Gastrocnemius medialis (tissue), 4 donors: ENCODE measurements at places on chromosomes 11 and 22. TPM values are rescaled to one million over a fixed set of nuclear protein-coding genes. Genes with fewer than 3 reads are reported as not detected.

Gene SLC22A9
- total RNA-seq, result not detected

Gene TMEM86A
- total RNA-seq, result 2.4 TPM

Gene SCGB1A1
- not detected for total RNA-seq

Gene TMPRSS13
- total RNA-seq, result not detected

GRCh38 chr11:130400781-130401483 lies 27.5 kb downstream of the ADAMTS8 start:
- no peak for DNase-seq
- no peaks in the 10 kb centered on the region for H3K36me3 ChIP-seq
- no peak overlapping the region for H3K4me3 ChIP-seq
- H3K27ac ChIP-seq, result no peak overlapping the region
- H3K27me3 ChIP-seq, result no peaks in the 10 kb centered on the region
- peaks cover 31% of the 10 kb centered on the region for H3K4me1 ChIP-seq

- peaks cover 4% of the 10 kb centered on the region for H3K27me3 ChIP-seq
- peak overlapping the region; percentile 18 for H3K4me3 ChIP-seq
- H3K36me3 ChIP-seq, result no peaks in the 10 kb centered on the region
- DNase-seq, result no peak
Observed at GRCh38 chr22:49929211-49929979, 11.0 kb downstream of the CRELD2 start.

DNA sequence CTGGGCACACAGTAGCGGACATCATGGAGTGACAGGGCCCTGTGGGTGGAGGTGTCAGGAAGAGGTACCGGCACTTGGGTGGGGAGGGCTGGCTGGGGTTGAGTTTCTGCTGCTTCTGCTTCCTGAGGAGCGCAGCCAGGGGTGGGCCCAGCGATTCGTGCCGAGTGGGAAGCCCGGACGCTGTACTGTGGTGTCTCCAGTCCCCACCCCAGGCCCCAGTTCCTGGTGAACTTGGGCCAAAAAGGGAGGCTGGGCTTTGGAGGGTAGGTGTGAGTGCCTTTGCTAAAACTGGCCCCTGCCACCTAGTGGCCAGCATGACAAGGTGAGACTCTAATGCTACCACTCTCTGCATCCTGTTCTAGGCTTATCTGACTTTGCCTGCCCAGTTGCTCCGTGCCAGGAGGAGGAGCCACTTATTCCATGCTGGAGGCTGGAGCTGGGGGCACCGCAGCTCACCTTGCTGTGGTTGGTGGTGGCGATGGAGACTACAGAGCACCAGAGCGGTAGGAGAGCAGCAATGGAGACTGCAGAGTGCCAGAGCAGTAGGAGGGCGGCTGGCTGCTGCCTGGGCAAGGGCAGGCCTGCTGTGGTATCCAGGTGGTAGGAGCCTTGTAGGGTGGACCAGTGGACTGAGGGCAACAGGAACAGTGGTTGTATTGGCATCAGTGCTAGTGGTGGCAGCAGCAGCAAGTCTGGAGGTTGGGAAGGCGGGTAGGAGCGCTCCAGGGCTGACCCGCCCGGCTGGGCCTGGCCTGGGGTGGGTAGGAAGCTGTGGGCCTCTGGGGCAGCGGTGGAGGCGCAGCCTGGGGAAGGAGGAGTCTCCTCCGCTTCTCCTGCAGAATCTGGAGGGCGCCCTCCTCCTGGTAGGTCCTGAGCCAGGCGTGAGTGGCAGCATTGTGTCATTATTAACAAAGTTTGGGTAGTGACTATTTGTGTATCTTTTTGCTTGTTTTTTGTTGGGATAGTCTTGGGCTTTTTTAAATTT lies 2.2 kb upstream of the RFPL2 start:
- DNase-seq, result no peak
- H3K27me3 ChIP-seq, result peaks cover 32% of the 10 kb centered on the region
- no peak overlapping the region for H3K4me3 ChIP-seq

DNA sequence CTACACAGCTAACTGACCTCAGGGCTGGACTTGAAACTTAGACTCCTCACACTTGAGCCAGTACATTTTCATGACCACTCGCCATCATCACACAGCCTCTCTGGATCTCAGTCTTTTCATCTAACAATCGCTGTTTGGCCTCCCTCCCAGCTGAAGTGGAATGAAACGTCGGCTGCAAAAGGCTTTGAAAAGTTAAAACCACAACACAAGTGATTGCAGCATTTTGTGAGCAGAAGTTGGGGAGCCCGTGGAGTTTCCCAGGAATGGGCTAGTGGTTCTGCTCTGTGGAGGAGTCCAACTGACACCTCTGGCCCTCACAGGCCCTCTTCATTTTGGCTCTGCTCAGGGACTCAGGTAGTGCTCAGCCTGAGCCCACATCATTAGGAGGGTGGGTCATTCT lies 35.9 kb upstream of the TRIM29 start:
- DNase-seq, result no peak
- no peaks in the 10 kb centered on the region for H3K36me3 ChIP-seq
- H3K27me3 ChIP-seq, result peaks cover 17% of the 10 kb centered on the region

DNA sequence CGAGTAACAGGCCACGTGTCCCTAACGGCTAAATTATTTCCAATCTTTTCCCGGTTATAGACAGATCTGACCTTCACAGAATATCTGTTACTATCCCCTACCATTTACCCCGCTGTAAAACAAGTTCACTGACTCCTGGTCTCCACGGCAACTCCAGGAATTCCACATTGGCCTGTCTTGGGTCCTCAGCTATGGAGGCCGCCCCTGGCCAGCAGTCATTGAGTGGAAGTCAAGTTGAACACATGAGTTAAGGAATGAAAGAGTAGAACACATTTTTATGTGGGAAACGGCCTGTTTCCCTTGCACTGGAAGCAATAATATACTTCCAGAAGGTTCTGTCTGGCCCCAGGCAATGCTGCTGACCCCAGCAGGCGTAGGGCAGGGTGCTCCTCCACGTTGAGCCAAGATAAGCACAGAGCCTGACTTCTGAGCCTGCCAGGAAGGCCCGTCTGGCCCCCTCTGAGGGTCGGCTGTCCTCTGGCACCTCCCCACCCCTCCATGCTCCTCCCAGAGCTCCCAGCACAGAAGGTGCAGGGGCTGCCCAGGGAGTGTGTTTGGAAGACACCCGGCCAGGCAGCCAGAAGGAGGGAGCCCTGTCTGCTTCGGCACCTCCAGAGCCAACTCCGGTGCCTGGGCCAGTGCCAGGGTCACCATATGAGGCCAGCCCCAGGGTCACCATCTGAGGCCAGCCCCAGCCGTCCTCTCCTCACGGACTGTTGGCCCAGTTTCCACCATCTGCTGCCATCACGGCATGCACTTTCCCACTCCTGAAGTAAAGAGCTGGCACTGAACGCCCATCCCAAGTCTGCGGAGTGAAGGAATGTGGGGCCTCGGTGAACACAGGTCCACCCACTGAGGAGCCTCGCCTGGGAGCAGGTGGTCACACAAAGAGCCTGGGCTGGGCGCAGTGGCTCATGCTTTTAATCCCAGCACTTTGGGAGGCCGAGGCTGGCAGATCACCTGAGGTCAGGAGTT lies 813.2 kb downstream of the BRD1 start:
- H3K4me3 ChIP-seq, result no peak overlapping the region
- H3K4me1 ChIP-seq, result no peaks in the 10 kb centered on the region
- no peaks in the 10 kb centered on the region for H3K36me3 ChIP-seq
- no peaks in the 10 kb centered on the region for H3K27me3 ChIP-seq
- no peak overlapping the region for H3K27ac ChIP-seq

- no peaks in the 10 kb centered on the region for H3K27me3 ChIP-seq
Observed at GRCh38 chr11:60469723-60470122, 14.1 kb downstream of the MS4A1 start.

GRCh38 chr11:60765355-60765754 lies 8.7 kb downstream of the MS4A15 start:
- peaks cover 14% of the 10 kb centered on the region for H3K4me1 ChIP-seq
- no peak overlapping the region for H3K27ac ChIP-seq
- H3K36me3 ChIP-seq, result no peaks in the 10 kb centered on the region
- H3K27me3 ChIP-seq, result no peaks in the 10 kb centered on the region

- DNase-seq, result no peak
- no peaks in the 10 kb centered on the region for H3K36me3 ChIP-seq
- no peaks in the 10 kb centered on the region for H3K4me1 ChIP-seq
- H3K27me3 ChIP-seq, result no peaks in the 10 kb centered on the region
- H3K27ac ChIP-seq, result no peak overlapping the region
- H3K4me3 ChIP-seq, result no peak overlapping the region
Observed at GRCh38 chr11:93623920-93624319, 37.6 kb upstream of the CEP295 start.

GRCh38 chr11:113578033-113578380 lies 102.8 kb upstream of the DRD2 start:
- H3K4me1 ChIP-seq, result peaks cover 5% of the 10 kb centered on the region
- DNase-seq, result no peak
- H3K27ac ChIP-seq, result no peak overlapping the region
- no peak overlapping the region for H3K4me3 ChIP-seq
- H3K27me3 ChIP-seq, result no peaks in the 10 kb centered on the region
